ENCODE measurements at places on chromosomes 7 and 10.

GRCh38 chr7:117411539-117411938, 15.8 kb downstream of the ASZ1 start:
- no peak for DNase-seq

- DNase-seq, result peak; percentile 29
These were observed 7.4 kb downstream of the HNRNPF start for GRCh38 chr10:43401627-43402026.

DNA sequence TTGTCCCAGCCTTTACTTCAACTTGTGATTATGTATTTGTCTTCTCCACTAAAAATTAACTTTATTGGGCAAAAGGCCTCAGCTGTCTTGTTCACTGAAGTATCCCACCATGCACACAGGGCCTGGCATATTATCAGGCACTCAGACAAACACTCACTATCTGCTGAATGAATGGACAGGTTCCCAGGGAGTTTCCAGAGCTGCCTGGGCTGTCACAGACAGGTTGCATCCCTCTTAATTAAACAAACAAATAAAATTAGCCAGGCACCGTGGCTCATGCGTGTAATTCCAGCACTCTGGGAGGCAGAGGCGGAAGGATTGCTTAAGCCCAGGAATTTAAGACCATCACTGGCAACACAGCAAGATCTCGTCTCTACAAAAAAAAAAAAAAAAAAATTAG, 1.5 kb upstream of the TSPAN14 start:
- DNase-seq, result no peak

GRCh38 chr7:69624435-69625230, 26.4 kb downstream of the AUTS2 start:
- DNase-seq, result no peak

DNA sequence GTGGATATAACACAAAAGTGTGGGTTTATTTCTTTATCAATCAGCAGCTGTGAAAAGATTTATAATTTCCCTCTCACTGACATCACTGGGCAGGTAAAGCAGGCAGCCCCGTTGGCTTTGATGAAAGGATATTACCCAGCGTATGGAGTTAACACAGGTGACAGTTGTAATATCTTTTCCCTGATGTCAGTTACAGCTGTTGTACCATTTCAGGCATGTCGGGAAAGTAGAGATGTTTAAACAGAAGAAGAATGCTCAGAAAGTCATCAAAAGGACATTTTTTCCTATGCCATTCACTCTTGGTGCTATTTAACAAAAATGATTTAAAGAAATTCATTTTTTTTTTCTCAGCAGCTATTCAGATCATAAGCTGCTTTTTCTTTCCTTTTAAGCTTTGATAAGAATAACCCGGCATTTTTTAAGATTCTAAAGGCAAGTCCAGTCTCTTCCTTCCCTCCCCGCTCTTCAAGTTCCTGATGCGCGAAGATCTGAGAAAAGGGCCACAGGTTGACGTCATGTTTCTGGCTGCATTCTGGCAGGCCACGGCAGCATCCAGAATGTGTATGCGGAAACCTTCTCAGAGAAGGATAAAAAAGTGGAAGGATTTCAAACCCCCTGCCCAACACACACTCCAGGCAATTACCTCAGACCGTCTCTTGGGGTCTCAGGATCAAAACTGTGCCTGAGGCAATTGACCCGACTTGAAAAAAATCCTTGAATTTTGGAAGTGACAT, 32.5 kb upstream of the ADAM12 start:
- no peak for DNase-seq

DNA sequence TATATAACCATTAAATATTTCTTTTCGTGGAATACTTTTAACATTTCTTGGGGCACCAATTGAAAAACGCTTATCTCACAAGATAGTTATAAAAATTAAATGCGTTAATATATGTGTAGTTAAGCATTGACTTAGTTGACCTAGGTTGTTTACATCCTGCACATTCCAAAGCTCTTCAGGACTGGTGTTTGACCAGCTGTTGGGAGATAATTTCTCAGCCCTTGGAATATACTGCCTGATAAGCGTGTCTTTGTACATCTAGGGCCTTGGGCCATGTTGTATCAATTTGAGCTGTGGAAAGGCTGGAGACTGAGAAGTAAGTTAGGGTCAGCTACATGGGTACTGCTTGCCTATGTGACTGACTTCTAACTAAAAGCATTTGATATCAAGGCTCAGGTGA, 90.0 kb upstream of the AOAH start:
- no peak for DNase-seq
